ENCODE measurements at places on chromosomes 16 and 17.

- DNase-seq = no peak
Observed at GRCh38 chr17:42835732-42836131, 2.5 kb downstream of the PSME3 start.

DNA sequence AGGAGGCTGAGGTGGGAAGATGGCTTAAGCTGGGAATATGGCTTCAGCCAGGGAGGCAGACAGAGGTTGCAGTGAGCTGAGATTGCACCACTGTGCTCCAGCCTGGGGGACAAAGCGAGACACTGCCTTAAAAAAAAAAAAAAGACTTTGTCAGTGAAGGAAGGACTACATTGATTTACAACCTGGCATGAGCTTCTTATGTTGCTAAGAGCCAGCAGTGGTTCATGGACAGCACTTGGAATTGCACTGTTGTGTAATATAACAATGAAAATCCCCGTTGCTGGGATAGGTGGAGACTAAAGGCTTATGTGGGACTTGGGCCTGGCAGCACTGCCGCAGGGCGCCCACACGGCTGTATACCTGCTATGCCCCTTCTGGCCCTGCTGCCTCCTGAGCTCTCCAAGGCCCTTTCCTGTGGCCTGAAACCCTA, 14.1 kb upstream of the SLC16A5 start:
- DNase-seq = no peak

GRCh38 chr17:81722184-81723120, 10.4 kb downstream of the SLC25A10 start:
- DNase-seq = no peak

DNA sequence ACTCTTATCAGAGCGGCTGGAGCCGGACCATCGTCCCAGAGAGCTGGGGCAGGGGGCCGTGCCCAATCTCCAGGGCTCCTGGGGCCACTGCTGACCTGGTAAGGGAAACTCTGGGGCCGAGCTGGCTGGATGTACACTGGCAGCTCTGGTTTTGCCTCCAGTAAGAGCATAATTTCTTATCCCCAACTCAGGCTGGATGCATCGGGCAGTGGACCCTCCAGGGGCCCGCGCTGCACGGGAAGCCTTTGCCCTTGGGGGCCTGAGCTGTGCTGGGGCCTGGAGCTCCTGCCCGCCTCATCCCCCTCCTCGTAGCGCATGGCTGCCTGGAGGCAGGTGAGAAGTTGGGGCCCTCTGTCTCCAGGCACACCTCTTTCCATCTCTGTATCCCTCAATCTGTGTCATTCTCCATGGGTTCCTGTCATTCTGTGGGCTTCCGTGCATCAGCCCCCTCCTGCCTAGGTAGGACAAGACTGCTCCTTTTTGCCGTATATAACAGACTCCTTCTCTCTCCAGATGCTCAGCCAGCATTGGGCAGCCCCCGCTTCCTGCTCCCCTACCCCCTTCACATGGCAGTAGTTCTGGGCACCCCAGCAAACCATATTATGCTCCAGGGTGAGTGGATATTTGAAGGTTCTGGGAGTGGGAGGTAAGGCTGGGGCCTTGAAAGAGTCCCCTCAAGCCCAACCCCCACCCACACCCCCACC, 9.4 kb upstream of the TMEM88 start:
- no peak for DNase-seq

DNA sequence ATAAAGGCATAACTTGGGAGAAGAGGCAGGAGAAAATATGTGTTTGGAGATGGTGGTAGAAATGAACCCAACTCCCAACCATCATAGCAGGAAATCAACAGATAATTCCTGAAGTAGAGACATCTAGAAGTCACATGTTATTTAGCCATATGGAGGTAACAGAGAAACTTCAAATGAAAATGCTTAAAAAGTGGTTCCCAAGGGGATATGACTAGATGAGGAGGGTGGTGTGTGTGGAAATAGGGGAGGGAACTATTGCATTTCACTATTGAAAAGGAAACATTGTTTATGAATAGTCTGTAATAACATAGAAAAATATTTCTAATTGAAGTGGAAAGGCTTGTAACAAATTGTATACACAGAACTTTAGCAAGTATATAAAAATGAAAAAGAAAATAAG, 412.0 kb downstream of the SHISA9 start:
- no peak for DNase-seq
